ENCODE measurements at places on chromosomes 13 and 19. TPM values are rescaled to one million over a fixed set of nuclear protein-coding genes. Genes with fewer than 3 reads are reported as not detected.

DNA sequence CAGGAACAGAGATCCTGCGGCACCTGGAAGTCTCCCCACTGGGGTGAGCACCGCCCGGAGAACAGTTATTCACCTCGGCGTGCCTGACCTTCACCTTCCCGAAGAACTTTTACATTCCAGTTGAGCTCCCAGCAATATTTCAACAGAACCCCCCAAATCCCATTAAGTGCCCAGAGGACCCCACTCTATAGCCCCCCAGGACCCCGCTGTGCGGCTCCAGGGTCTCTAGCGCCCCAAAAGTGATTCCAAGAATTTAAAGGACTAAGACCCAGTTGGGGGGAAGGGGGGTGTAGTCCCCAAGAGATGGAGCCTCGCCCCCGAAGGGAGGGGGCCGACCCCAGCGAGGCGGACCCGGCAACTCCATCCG is 480 bp downstream of the GPR108 start:
- DNase-seq = no peak

DNA sequence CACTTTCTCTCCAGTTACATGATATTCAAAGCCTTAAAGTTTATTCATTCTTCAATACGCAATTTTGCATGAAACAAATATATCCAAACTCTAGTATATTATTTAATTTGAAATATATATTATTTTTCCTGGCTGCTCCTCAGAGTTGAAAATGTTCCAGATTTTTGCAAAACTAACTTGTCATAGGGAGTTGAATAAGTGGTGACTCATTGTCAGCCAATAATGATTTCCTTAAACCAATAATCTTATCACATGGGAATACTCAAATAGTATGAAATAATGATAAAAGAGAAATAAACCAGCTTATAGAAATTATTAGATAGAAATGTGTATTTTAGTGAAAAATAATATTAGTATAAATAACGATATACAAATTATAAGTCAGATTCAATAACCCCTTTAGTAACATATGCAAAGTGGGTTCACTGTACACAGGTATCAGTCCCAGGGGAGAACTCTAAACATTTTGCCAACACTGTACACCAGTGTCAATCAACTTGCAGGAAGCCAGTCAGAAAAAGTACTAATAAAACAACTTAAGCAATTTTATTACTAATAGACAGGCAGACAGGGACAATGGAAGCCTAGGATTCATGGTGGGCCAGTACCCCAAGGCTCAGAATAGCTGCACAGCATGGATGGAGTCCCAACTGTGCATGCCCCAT is 222.6 kb upstream of the KLHL1 start:
- no peak for DNase-seq

- no peak for DNase-seq
Observed at GRCh38 chr13:92806215-92806614, 420.4 kb upstream of the GPC6 start.

DNA sequence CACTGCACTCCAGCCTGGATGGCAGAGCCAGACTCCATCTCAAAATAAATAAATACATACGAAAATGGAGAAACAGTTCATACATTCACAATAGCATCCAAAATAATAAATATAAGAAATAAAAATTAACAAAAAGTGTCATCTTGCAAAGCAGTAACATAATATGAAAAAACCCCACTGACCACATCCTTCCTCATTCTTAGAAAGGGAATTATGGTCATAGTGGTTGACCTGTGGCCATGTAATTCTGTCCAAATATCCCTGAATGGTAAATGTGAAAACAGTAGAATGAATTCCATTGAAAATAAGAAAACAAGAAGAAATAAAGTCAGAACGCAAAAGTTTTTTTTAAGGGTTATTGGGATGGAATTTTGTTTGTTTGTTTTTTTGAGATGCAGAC is 7.0 kb upstream of the CDC42EP5 start:
- no peak for DNase-seq

Gene MEIS3
- total RNA-seq = not detected

Gene FLT1
- 21.8 TPM for total RNA-seq

Gene MAP2K7
- 39.8 TPM for total RNA-seq

Gene PRX
- 1.5 TPM for total RNA-seq

Gene SRRM5
- 0.27 TPM for total RNA-seq

Measured in activated naive CD4-positive, alpha-beta T cell treated with anti-CD3 and anti-CD28 coated beads for 36 hours (primary cell).